ENCODE measurements at places on chromosomes 16 and 17. TPM values are rescaled to one million over a fixed set of nuclear protein-coding genes. Genes with fewer than 3 reads are reported as not detected.

Gene KRTAP1-4
- total RNA-seq: not detected

DNA sequence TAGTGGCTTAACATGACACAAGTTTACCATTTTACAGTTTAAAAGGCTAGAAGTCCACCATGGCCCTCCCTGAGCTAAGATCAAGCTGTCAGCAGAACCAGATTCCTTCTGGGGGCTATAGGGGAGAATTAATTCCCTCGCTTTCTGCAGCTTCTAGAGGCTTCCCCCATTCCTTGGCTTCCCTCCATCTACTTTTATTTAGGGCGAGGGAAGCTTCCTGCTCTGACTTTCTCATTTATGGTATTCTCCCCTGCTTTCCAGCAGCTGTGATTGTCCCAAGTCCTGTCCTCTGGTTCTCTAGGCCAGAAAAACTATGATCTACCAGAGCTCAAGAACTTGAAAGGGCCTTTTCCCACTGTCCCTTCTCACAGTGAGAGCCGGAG, 4.3 kb downstream of the CETP start:
- H3K27me3 ChIP-seq: no peaks in the 10 kb centered on the region
- H3K4me3 ChIP-seq: no peak overlapping the region
- H3K36me3 ChIP-seq: no peaks in the 10 kb centered on the region
- no peak overlapping the region for H3K27ac ChIP-seq

GRCh38 chr16:84660973-84661372, 12.7 kb downstream of the KLHL36 start:
- H3K27ac ChIP-seq: no peak overlapping the region
- no peak overlapping the region for H3K4me3 ChIP-seq
- H3K36me3 ChIP-seq: peaks cover 31% of the 10 kb centered on the region
- no peaks in the 10 kb centered on the region for H3K4me1 ChIP-seq
- H3K27me3 ChIP-seq: no peaks in the 10 kb centered on the region

- H3K27me3 ChIP-seq: no peaks in the 10 kb centered on the region
- DNase-seq: no peak
- H3K36me3 ChIP-seq: peaks cover 3% of the 10 kb centered on the region
- no peak overlapping the region for H3K27ac ChIP-seq
- peaks cover 6% of the 10 kb centered on the region for H3K4me1 ChIP-seq
These were observed 203.9 kb downstream of the CEP112 start for GRCh38 chr17:65987988-65988387.

DNA sequence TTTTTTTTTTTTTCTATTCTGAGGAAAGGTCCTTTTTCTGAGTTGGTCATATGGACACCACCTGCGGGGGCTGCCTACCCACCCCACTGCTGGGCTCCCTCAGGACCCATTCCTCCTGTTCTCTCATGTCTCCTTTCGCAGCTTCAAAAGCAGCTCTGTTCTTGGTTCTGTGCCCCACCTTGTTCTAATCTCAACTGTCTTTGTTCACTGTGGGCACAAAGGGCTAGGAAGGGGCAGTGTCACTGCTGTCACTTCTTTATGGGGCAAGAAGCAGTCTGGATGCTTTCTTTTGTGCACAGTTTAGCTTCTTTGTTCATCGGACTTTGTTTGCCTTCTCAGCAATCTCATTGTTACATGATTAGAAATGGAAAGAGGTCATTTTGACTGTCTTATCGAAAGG, 7.1 kb downstream of the GOSR2 start:
- H3K36me3 ChIP-seq: peaks cover 12% of the 10 kb centered on the region
- no peaks in the 10 kb centered on the region for H3K27me3 ChIP-seq
- H3K4me1 ChIP-seq: peaks cover 31% of the 10 kb centered on the region
- no peak overlapping the region for H3K4me3 ChIP-seq

DNA sequence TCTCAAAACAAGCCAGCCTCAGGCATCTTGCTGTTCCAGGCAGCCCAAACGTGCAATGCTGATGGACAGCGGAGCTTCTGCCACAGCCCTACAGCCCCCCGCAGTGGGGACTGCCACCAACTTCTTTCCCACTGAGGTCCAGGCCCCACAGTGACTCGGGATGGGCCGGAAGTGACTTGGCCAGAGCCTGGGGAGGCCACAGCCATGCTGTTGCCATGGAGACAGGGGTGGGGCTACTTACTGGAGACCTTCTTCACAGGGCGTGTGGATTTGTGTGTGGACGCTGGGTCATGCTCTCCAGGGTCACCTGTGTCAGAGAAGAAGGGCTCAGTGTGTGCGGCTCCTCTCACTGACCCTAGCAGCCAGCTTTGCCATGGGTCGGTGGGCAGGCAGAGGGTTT, 15.0 kb downstream of the TRIM25 start:
- no peak overlapping the region for H3K4me3 ChIP-seq
- H3K4me1 ChIP-seq: peaks cover 7% of the 10 kb centered on the region
- H3K27ac ChIP-seq: no peak overlapping the region
- peaks cover 19% of the 10 kb centered on the region for H3K36me3 ChIP-seq

- DNase-seq: no peak
- peaks cover 1% of the 10 kb centered on the region for H3K4me1 ChIP-seq
- no peaks in the 10 kb centered on the region for H3K36me3 ChIP-seq
- no peak overlapping the region for H3K4me3 ChIP-seq
These were observed 13.0 kb downstream of the SKAP1 start for GRCh38 chr17:48416971-48417370.

DNA sequence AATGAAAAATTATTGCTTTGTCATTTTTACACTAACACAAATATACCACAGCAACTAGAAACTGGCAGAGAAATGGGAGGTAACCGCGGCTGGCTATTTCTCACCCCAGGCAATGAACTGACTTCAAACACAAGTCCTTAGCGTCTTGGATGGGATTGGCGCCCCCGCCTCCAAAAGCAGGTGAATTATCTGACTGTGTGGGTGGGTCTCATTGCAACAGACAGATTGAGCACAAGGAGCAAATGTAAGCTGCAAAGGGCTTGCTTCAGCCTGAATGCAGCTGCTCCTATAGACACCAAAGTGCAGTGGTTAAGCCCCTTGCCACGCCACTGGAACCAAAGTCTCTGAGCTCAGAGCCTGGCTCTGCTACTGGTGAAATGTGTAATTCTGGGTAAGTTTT, 225.0 kb downstream of the XYLT1 start:
- no peaks in the 10 kb centered on the region for H3K27me3 ChIP-seq
- no peaks in the 10 kb centered on the region for H3K36me3 ChIP-seq
- no peak for DNase-seq
- H3K4me1 ChIP-seq: peaks cover 6% of the 10 kb centered on the region
- no peak overlapping the region for H3K4me3 ChIP-seq

DNA sequence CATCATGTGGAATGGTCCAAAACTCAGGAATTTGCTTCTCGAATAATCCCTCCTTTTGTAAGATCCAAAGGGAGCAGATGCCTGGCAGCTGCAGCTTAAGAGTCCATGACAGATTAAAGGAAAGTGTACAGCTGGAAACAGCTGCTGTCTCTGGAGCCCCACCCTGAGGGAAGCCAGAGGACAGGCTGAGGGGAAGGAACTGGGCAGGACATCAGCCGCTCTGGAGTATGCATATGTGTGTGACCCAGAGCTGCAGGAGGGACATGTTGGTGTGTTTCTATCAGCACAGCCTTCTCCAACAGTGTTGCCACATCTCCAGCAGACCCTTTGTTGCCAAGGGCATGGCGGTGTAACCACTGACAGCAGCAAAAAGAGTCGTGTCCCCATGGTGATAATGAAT, 46.2 kb downstream of the CYB561 start:
- H3K36me3 ChIP-seq: no peaks in the 10 kb centered on the region
- H3K27ac ChIP-seq: no peak overlapping the region
- DNase-seq: no peak
- H3K4me1 ChIP-seq: no peaks in the 10 kb centered on the region
- H3K27me3 ChIP-seq: no peaks in the 10 kb centered on the region

Measured in progenitor cell of endocrine pancreas (in vitro differentiated cells).